ENCODE measurements at places on chromosomes 3 and 15.

DNA sequence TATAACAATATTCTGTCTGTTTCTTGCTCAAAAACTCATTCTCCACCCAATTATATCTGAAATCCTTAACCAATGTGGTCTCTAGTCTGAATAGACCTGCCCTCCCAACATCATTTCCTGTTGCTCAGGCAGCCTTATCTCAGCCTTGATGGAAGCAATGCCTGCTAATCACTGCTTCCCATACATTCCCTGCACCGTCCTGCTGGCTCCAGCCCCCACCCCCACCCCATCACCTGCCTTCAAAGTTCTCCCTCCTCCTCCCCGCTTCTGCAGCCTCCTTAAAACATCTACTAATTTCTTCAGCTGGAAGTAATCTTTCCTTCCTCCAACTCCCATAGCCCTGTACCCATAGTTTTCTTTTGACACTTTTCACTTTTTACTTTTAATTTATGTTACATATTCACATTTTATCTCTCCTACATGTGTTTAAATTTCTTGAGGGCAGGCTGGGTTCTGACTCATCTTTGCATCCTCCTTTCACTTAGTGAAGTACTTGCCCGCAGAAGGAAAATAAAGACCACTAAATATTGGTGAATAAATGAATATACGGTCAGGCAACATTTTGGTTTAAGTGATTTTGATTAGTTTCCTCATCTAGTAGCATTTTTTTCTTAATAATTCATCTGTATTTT, 98.2 kb downstream of the MEIS2 start:
- DNase-seq: no peak

DNA sequence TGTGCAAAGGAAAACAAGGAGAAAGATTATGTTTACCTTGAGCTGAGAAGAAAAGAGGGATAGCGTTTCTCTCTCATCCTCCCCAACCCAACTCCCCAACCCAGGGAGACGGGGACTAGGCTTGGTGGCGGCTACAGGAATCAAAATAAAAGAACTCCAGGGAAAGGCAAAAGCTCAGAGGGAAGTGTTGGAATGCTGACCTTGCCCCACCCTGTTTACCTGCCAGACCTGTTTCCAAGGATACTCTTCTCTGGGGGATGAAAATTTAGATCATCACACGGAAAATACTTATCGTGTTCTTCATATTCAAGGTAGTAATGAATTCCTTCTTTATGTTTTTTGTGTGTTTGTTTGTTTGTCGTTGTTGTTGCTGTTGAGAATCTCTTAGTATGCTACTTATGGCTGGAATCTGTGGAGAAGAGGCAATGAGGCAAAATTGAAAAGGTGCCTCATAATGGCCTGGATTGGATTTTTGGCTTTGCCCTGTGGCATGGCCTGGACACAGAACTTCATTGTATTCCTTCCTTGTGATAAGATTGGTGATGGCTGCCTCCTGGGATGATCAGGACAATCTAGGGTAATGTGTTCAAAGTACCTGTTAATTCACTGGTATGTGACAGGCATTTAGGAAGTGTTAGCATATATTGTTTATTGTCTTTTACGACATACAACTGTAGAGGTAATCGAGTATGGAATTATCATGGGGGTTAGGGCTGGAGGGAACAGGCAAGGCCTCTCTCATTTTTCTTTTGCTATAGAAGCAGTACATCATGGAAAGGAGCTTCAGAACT, 11.1 kb upstream of the TPRG1 start:
- no peak for DNase-seq

DNA sequence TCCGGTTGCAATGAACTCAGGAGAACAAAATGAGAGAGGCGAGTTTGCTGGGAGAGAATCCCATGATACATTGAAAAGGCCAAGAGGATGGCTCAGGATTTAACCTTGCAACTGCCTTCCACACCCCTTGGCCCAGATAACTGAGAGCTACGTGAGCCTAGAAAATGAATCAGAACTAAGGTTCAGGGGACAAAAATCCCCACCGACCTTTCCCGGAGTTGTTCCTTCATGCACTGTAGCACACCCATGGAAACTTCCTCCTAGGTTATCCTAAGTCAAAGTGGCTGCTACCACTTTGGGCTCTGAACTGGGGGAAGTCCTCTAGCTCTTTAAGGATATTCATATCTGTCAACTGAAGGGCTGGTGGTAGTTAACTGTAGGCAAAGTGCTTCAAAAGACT, 58.3 kb upstream of the SLC4A7 start:
- no peak for DNase-seq

GRCh38 chr15:37101980-37102304, 1.6 kb upstream of the MEIS2 start:
- no peak for DNase-seq

- DNase-seq: no peak
These were observed 64.9 kb downstream of the UACA start for GRCh38 chr15:70698426-70698825.

GRCh38 chr3:56119575-56120349, 348.5 kb downstream of the ERC2 start:
- DNase-seq: no peak

DNA sequence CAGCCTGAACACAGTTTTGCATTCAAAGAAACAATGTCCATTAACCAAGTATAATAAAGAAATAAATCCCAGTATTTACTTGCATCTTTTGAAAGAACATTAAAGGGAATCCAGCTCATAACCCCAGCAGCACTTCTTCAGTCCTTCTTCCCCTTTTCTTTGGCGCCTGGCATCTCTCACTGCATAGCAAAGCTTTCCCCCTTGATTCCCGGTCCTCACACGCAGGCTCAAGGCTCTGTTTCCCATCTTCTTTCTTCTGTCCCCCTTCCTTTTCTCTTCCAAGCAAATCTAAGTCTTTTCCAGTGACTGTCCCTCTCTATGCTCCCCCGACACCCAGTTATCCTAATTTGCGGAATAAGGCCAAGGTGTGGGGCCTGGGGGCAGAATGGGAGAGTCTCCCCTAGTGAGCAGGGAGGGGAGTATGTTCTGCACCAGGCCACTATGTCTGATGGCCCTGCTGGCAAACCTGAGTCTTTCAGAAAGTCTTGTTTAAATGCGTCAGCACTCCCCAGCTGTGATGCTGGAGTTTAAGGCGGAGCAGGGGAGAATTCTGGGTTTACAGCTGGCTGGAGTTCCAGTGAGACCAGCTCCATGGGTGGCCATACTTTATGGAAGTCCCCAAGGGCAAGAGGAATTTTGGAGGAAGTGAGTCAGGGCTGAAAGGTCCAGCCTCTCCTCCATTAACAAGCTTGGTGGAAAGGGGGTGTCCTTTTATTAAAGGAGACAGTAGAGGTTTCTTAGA, 42.1 kb downstream of the GOLGA6A start:
- no peak for DNase-seq

DNA sequence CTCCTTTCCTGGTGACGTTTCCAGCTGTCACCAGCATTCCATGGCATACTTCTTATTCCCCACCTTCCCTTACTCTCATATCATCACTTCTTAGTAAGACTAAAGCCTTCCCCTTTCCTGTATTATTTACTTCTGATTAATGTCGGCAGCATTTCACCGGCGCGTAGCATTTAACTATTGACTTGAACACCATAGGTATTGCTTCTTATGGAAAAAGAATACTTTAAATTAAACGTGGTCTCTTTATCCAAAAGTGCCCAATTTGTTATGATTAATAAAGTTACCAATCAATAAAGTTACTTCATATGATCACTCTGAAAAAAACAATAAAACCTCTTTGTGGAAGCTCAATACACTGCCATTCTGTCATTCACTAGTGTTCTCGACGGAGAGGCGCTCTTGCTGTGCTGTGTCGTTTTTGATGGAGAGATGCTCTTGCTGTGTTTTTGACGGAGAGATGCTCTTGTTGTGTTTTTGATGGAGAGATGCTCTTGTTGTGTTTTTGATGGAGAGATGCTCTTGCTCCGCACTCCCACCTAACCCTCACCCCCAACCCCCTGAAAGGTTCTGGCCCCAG, 165.0 kb downstream of the XXYLT1 start:
- no peak for DNase-seq

DNA sequence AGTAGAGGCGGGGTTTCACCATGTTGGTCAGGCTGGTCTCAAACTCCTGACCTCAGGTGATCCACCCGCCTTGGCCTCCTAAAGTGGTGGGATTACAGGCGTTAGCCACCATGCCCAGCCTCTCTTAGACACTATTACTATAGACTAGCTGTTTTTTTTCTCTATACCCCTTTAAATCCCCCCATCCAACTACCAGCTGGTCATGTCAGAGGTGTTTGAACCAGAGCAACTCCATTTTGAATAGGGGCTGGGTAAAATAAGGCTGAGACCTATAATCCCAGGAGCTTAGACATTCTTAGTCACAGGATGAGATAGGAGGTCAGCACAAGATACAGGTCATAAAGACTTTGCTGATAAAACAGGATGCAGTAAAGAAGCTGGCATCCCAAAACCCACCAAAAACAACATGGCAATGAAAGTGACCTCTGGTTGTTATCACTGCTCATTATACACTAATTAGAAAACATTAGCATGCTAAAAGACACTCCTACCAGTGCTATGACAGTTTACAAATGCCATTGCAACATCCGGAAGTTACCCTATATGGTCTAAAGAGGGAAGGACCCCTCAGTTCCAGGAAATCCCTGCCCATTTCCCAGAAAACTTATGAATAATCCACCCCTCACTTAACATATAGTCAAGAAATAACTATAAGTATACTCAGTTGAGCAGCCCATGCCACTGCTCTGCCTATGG, 57.8 kb upstream of the GPD1L start:
- no peak for DNase-seq

- DNase-seq: no peak
These were observed 2.9 kb upstream of the NDN start for GRCh38 chr15:23690015-23690414.

GRCh38 chr3:111669926-111670630, 74.9 kb upstream of the ZBED2 start:
- DNase-seq: no peak

- no peak for DNase-seq
These were observed 2.2 kb upstream of the LTF start for GRCh38 chr3:46466871-46467403.

DNA sequence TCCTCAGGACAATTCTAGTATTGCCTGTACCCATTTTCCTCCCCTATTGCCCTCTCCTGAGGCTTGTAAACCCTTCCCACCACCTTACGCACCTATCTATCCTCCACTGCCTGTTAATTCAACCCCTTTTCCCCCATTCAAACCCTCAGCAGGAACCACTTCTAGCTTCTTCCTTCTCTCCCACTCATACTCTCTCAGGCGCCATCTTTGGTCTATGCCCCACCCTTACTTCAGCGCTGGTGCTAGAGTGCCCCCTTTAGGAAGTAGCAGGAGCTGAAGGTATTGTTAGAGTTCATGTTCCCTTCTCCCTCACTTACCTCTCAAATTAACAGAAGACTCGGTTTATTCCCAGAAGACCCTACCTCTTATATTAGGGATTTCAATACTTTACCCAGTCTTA, 121.8 kb upstream of the NLGN1 start:
- DNase-seq: no peak

GRCh38 chr3:192802957-192803899, 75.9 kb upstream of the FGF12 start:
- no peak for DNase-seq

GRCh38 chr15:31326875-31327668, 437 bp downstream of the KLF13 start:
- peak; percentile 64 for DNase-seq

- no peak for DNase-seq
These were observed 73.1 kb upstream of the BHLHE40 start for GRCh38 chr3:4906107-4906621.

GRCh38 chr15:48315041-48315440, 16.2 kb upstream of the DUT start:
- no peak for DNase-seq

GRCh38 chr3:9249273-9250192, at the start of gene SRGAP3:
Gene SRGAP3, minus strand, starts transcription at chr3:9249646. Its CDS starts 695 bp downstream, at chr3:9248951.
- peak; percentile 55 for DNase-seq

DNA sequence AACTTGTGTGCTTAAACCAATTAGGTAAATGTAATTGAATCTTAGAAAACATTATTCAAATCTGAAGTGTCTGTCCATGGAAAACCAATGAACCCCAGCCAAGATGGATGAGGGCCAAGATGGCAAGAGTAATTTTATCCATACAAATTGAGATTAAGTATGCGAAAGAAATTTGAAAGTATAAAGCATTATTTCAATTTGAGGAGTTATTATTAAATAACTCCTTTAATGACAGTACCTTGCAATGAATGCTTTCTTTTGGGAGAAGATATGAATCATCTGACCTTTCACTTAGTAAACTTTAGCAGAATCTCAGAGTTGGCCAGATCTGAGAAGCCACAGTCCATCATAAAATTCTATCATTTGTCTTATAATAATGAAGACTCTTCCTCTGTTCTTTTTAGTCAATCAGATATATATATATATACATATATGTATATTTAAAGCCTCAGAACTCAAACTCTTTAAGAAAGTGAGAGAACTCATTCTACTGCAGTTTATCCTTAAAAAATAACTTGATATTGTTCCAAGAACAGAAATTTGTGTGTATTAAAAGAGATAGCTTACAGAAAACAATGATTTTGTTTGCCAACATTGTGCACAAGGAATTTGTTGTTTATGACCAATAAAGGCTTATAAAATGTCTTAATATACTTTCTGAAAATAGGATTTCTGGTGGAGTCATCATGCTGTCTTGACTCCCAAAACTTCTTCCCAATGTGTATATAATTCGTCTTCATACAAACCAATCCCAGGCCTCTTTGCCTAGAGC, 434.8 kb upstream of the THBS1 start:
- no peak for DNase-seq

GRCh38 chr15:52392008-52392687, 96.5 kb upstream of the MYO5C start:
- DNase-seq: no peak

DNA sequence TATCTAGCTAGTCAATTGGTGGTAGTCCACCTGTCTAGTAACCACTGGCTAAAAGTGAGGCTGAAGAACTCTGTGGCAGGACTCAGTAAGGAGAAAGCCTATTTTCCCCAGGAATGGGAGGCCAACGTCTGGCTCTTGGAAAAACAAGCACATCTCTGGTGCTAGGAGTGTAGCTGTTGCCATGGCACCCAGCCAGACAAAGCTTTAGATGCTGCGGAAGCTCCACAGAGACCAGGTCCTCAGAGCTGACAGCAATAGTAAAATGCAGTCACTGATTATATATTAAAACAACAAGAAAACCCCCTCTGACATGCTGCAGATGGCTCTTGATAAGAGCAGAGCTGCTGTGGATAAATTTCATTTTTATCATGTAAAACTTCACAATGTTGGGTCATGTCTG, 124.9 kb upstream of the STRIT1 start:
- DNase-seq: no peak

DNA sequence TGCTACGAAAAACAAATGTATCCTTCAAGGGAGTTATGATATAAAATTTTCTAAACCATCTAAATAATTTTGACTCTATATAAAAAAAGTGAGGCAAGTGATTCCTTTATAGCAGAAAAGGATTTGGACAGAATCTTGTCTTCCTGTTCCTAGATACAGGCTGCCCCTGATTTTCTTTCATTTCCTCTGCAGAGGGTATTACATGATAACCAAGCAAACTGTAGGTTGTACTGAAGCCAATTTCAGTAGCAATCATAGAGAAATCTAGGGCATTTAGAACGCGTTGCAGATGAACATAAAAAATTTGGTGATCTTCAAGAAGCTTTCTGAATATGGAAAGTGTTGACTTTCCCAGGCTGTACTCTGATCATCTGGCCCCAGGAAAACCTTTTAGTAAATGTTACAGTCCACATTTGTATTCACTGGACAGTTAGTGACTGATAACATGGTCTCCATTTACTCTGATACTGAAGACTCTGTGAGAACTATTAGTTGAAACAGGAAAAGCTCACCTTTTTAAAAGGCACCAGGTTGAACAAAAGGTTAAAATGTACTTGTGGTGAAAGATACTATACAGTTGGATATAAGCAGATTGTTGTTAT, 9.1 kb upstream of the UTS2B start:
- no peak for DNase-seq

GRCh38 chr3:64930891-64931290, 243.1 kb upstream of the ADAMTS9 start:
- DNase-seq: no peak
